Activated T-helper 2 cell treated with anti-CD3 and anti-CD28 coated beads, Interferon-gamma antibody, Interleukin-2, Interleukin-4, amounts not matched to agents 10 μg/mL and 5 μg/mL and 100 μg/mL, durations not matched to agents 14 hours and 24 hours and 36 hours (primary cell): ENCODE measurements at places on chromosomes 6 and 20. TPM values are rescaled to one million over a fixed set of nuclear protein-coding genes. Genes with fewer than 3 reads are reported as not detected.

The MRS2 gene
- 30.5 and 31.1 TPM in 2 replicates for total RNA-seq

- no peak for DNase-seq
Measured at GRCh38 chr6:33128318-33128717, 52.5 kb downstream of the HLA-DPB1 start.

GRCh38 chr6:20997770-20998147 lies 463.5 kb downstream of the CDKAL1 start:
- no peak for DNase-seq

GRCh38 chr20:8571611-8572010 lies 439.5 kb downstream of the PLCB1 start:
- no peak for DNase-seq

DNA sequence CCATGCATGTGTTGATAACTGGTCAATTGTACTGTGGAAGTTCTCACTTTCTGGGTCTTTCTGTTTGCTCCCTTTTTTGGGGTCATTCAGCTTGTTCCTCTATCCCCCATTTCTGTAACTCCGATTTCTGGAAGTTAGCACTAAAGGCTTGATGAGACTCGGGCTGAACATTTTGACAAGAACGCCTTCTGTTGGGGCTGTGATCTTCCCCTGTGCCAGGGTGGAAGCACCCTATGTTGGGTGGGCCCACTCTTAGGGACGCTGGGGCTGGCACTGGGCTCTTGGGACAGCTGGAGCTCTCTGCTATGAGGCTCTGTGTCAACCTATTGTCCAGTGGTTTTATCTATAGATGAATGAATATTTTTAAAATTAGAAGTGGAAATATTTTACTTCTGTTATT lies 60.1 kb upstream of the FRMD1 start:
- no peak for DNase-seq

The KIF25 gene
- total RNA-seq = not detected in 2 replicates

GRCh38 chr20:10671919-10672623 lies 1.7 kb downstream of the JAG1 start:
- peak; percentile 13 for DNase-seq

The SMLR1 gene
- total RNA-seq = not detected in 2 replicates

The C20orf141 gene
- not detected in 2 replicates for total RNA-seq

The SPINT4 gene
- total RNA-seq = not detected in 2 replicates

DNA sequence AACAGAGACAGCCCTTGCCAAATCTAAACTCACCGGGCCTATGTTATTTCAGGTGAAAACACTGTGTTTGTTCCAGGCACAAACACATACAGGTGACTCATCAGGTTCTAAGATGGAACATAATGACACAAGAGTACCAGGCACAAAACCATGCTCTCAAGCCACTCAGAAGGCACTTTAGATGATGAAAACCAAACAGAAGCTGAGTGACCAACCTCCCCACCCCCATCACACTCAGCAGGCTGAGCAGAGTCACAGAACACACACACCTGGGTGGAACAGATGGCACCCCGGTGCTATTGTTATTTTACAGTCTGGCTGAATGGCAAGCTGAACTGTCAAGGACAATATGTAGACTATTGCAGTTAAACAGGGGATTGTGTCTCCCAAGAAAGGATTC lies 20.6 kb upstream of the NKX2-2 start:
- no peak for DNase-seq
